Effector CD8-positive, alpha-beta T cell (primary cell): ENCODE measurements at places on chromosomes 6 and 20.

DNA sequence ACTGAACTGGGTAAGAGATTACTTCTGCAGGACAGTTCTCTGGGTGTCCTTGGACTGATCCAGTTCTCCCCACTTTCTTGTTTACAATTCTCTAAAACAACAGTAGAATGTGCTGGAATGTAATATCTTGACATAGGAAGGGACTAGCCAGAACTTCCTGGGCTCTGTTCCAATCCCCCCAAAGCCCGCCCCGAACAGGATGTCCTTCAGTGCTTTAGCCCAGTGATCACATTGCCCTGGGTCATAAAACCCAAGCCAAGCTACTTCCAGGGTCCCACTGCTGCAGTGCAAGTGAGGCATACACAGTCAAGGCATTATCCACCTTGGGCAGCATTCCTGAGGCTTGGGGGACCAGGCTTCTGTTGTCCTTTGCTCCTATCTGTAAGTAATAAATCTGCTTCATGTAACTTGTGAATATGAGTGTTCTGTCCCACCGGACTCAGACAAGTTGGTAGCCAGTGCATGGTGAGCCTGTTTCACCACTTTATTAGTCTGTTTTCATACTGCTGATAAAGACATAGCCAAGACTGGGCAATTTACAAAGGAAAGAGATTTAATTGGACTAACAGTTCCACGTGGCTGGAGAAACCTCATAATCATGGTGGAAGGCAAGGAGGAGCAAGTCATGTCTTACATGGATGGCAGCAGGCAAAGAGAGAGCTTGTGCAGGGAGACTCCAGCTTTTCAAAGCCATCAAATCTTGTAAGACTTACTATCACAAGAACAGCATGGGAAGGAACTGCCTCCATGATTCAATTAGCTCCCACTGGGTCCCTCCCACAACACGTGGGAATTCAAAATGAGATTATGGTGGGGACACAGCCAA, 23.5 kb downstream of the FITM2 start:
- DNase-seq, result no peak

- DNase-seq, result peak; percentile 54
Measured at GRCh38 chr6:2940010-2940850, 31.1 kb downstream of the SERPINB6 start.

DNA sequence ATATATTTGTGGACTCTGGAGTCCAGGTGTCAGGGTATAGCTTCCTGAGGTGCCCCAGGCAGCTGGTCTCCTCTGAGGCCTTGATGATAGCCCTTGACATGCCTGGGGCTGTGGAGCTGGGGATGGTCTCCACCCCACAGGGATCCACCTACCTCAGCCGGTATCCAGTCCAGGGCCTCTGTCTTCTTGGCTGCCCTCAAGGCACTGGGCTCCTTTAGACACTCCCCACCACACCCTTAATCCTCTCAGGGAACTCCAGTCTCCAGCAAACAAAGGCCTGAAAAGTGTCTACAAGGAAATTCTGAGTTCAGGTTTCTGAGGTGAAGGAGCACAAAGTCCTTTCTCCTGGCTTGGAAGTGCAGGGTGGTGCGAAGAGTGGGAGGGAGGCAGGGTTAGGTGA, 44.6 kb upstream of the DDR1 start:
- no peak for DNase-seq

GRCh38 chr6:168388641-168389633, 52.0 kb upstream of the SMOC2 start:
- DNase-seq, result no peak

DNA sequence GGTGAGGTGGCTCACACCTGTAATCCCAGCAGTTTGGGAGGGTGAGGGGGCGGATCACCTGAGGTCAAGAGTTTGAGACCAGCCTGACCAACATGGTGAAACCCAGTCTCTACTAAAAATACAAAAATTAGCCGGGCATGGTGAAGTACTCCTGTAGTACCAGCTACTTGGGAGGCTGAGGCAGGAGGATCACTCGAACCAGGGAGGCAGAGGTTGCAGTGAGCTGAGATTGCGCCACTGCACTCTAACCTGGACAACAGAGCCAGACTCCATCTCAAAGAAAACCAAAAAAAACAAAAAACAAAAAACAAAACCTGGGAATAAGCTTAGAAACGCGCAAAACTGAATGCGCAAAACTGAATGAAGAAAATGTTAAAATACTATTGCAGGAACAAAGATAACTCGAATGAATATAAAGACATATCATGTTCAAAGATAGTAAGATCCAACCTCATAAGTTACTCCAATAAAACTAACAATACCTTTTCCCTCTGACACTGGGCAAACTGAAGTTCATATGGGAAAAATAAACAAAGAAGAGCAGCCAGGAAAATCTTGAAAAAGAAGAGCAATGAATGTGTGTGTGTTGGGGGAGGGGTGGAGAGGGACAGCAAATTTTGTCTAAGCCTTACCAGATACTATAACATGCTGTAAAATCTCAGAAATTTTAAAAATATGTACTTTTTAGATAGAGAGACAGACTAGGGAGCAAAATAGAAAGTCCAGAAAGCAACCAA, 101.0 kb upstream of the BEND3 start:
- no peak for DNase-seq
